Hematopoietic multipotent progenitor cell treated with erythropoietin and hydrocortisone succinate and interleukin-3 and kit ligand, for 8 days (in vitro differentiated cells): ENCODE measurements at places on chromosomes 3 and 15.

GRCh38 chr3:105040026-105040622, 326.6 kb upstream of the ALCAM start:
- no peak for DNase-seq

DNA sequence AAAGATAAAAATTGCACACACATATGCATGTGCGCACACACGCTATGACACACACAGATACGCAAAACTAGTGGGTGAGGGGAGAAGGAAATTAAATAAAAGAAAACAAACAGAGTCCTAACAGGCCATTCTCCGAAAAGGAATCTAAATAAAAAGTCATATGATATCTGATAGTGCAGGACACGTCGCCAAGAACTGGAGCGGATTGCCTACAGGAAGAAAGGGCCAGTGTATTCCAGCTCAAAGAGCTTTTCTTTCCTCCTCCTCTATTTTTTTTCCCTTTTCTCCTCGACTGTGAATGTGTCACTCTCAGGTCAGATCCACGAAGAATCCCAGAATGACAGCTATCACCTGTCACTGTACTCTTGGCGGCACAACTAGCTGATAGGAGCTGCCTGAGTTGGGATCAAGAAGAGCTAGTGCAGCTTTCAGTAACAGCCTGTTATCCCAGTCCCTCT, 157.8 kb downstream of the TIGIT start:
- no peak for DNase-seq

- DNase-seq: no peak
Observed at GRCh38 chr3:38739396-38739689, 76.7 kb downstream of the SCN10A start.

- no peak for DNase-seq
Observed at GRCh38 chr3:72160351-72160750, 375.4 kb upstream of the PROK2 start.

- DNase-seq: peak; percentile 16
Observed at GRCh38 chr3:25603703-25604102, 61.0 kb downstream of the TOP2B start.

DNA sequence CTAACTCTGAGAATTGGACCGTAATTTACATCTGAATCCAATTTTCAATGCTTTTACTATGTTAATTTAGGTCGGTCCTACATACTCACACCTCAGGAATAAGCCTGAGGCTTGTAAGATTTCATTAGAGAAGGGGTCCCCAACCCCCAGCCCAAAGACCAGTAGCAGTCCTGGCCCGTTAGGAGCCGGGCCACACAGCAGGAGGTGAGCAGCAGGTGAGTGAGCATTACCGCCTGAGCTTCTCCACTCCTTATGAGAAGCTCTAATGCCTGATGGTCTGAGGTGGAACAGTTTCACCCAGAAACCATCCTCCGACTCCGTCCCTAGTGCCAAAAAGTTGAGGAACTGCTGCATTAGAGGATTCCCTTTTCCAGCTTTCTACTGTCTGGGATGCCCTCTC, 757.3 kb downstream of the SI start:
- DNase-seq: no peak

DNA sequence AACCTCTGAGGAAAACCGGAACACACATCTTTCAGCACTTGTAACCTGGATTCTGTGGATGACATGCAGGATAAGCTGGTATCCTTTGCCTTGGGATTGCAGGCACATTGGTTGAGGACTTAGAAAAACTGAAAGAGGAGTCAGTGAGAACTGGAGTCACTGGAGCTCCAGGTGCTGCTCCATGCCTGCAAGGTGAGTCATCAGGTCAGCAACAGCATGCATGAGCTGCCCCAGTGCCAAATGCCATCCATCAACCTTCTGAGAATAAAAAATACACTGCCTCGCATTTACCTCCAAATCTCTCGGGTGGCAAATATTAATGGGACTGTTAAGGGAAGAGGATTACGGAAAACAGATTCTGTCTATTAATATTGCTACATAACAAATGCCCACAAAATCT, 729.1 kb downstream of the NTRK3 start:
- DNase-seq: no peak

DNA sequence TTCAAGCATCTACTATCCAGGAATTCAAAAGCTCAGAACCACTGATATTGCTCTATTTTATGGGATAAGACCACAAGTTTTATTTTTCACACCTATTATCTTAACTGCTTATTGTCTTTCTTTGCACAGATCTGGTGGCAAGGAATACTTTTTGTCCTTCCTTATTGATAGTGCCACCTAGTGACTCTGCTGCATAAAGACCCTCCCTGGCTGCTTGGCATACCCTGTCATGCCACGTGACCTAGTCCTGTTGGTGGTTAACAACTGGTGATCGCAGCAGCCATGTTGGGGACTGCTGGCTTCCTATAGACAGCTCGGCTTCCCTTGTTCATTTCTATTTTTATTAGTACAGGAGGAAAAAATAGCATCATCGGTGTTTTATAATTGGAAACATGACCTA, 236.3 kb downstream of the MEX3B start:
- peak; percentile 76 for DNase-seq

- no peak for DNase-seq
Observed at GRCh38 chr3:186277268-186277909, 84.6 kb downstream of the DGKG start.

DNA sequence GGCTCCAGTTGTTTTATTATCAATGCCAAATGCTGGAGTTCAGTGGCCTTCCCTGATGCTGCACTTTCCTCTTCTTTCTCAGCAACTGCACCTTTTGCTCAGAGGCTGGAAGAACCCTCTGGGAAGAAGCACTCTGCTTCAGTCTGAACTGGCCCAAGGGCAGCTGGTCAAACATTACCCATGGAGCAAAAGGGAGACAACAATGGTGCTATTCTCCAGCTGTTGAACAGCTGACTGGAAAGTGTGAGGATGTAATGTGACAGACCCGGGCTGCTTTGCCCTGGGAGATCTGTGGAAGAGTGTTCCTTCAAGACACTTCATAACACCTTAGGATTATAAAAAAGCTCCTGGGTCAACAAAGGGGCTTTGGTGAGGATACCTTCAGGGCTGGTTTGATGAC, 84.9 kb downstream of the EPHB1 start:
- DNase-seq: no peak

- no peak for DNase-seq
Observed at GRCh38 chr15:53658827-53659555, 100.5 kb downstream of the WDR72 start.
